ENCODE measurements at places on chromosomes 11 and 22.

- DNase-seq: no peak
Observed at GRCh38 chr11:1163321-1163910, 5.7 kb downstream of the MUC5AC start.

DNA sequence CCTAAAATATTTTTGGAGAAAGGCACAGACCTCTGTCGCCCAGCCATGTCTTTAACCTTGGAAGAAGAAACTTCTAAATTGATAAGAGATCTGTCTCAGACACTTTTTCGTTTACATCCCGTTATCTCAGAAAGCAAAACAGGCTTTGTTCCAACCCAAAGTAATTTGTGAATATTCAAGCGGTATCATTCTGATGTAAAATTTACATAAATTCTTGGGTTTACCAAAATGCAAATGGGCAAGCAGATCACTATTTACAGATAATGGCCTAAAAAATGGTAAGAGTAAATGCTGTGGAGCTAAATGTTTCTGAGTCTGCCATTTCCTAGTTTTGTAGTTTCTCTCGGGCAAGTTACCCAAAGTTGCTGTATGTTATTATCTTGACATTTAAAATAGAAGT, 101.9 kb upstream of the VPREB1 start:
- no peak for DNase-seq

DNA sequence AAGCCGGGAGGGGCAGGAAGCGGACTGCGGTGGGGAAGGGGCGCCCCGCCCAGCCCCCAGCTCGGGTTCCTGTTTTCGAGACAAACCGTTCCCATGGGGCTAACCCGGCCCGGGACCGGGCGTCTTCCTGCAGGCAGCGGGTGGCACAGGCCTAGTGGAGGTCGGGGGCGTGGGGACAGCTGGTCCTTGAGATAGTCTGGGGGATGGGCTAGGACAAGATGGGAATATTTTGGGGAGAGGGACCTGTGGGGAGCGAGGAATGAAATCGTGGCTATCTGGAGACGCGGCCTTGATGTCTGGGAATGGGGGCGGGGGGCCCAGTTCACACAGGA, 1.2 kb upstream of the RASGRP2 start:
- DNase-seq: peak; percentile 35

DNA sequence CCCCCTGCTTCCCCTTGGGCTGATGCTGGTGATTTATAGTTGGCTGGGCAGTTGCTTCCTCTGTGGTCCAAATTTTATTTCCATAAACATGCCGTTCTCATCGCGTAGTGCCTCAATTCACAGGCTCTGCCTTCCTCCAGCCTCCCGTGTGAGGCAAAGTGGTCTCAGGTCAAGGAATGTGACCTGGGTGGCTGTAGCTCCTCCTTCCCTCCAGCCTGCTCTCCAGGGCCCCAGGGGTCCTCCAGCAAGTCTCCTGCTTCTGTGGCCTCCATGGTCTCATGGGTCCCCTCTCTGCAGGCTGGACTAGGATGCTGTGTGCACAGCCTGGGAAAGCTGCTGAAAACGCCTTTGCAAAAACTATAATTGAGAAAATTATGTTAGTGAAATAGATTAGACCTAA, 694.1 kb downstream of the BRD1 start:
- no peak for DNase-seq

- DNase-seq: no peak
Observed at GRCh38 chr11:99537681-99538080, 516.9 kb downstream of the CNTN5 start.

DNA sequence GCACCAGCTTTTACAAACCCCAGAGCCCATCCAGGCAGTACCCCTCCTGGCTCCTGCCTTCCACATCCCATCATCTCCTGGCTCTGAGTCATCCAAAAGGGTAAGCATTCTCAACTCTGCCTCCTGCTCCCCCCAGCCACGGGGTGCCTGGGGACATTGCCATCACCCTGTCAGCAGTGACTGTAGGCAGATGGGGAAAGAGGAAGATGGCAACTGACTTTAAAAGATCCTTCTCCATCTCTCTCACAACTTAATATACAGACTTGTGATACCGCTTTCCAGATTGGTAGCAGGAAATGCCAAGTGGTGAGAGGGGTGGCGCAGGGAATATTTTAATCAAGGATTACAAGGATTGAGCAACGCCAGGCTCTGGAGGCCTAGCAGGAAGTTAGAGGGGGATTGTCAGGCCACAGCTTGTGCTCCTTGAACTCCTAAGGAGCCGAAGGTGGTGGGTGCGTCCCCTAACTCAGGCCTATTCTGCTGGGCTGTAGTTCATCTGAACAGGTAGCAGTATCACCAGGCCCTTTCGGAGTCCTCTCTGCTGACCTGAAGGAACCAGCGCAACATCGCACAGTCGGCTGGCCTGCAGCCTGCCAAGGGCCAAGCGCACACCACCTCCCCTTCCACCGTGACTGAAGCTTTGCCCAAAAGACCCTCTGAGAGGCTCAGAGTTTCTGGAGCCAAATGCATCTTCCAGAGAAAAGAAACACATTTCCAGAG, 83.3 kb downstream of the ZC3H12C start:
- DNase-seq: no peak

- no peak for DNase-seq
Observed at GRCh38 chr11:596374-596773, 19.4 kb downstream of the IRF7 start.
